ENCODE measurements at places on chromosomes 2 and 18.

DNA sequence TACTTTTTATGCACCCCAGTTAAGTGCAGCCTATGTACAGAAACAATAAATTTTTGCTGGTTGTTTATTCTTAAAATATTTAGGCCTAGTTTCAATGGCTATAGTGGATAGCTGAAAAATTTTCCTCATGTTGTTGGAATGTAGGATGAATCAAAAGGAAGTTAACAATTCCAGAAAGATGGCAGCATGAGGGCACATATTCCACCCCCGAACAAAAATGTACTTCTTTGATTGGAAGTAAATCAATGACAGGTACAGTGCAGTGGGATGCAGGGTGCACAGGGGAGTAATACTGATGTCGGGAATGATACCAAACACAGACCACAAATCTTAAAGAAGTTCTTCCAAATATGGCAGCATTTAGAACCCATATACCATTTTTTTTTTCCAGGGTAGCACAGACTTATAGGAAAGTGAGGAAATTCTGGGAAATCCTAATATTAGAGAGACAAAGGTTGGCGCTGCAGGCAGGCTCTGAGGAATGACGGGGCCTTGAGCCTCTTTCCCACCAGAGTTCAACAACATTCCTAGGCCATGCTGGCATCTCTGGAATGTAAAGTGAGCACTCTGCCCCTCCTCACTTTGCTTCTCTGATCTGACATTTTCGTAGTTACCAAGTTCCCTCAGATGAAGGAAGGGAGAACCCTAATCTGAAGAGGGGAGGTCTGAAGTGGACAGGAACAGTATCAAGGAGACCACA lies 36.6 kb upstream of the IKZF2 start:
- DNase-seq, result no peak

- no peak for DNase-seq
These were observed 1.7 kb downstream of the NAT8 start for GRCh38 chr2:73640511-73640911.

DNA sequence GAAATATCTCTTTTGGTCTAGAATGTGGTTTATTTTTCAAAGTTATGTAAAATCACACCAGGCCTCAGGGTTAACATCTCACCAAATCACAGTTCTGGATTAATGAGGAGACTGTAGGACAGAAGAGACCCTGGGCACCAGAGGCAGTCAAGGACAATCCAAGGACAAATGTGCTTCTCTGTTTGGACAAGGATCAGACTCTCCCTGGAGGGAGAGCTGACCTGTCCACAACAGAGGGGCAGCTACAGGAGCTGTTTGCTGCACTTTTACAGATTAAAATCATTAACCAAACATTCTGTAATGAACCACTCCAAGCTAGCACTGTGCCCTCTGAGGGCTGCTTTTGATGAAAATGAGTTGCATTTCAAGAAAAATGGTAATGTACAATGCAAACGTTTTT lies 690.6 kb upstream of the SLC8A1 start:
- DNase-seq, result no peak

DNA sequence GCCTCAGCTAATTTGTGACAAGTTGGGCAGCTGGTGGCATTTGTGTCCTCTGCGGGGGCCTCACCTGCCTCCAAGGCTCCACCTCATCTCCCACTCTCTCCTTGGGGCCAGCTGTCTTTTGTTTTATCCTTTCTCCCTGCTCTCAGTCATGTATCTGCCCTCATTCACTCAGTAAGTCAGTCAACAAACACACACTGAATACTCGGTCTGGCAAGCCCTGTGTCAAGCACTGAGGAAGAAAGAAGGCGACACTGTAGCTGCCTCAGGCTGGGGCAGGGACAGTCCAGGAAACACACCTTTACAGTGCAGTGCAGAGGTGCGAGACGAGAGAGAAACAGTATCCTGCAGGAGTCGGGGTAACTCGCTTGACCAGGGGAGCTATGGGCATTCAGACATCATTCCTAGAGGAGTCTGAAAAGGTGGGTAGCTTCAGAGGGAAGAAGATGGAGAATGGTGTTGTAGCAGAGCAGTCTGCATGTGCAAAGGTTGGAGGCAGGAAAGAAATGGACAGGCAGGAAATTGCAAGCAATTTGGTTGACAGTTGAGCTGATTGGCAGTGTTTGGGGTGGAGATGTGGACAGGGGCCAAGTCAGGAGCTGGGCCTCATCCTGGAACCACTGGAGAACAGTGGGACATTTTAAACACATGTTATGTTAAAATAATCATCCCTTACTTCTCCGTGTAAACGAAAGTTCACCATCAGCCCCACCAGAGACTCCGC lies 34.9 kb downstream of the SCTR start:
- no peak for DNase-seq

- no peak for DNase-seq
These were observed 32.8 kb upstream of the CELF4 start for GRCh38 chr18:37598396-37598795.

GRCh38 chr2:21195326-21195725 lies 71.6 kb downstream of the TDRD15 start:
- no peak for DNase-seq

GRCh38 chr2:151632993-151633565 lies 101.2 kb downstream of the NEB start:
- DNase-seq, result no peak

- no peak for DNase-seq
These were observed 30.3 kb downstream of the GYPC start for GRCh38 chr2:126686286-126686685.

- DNase-seq, result no peak
These were observed 77.0 kb upstream of the LGALSL start for GRCh38 chr2:64376926-64377325.

DNA sequence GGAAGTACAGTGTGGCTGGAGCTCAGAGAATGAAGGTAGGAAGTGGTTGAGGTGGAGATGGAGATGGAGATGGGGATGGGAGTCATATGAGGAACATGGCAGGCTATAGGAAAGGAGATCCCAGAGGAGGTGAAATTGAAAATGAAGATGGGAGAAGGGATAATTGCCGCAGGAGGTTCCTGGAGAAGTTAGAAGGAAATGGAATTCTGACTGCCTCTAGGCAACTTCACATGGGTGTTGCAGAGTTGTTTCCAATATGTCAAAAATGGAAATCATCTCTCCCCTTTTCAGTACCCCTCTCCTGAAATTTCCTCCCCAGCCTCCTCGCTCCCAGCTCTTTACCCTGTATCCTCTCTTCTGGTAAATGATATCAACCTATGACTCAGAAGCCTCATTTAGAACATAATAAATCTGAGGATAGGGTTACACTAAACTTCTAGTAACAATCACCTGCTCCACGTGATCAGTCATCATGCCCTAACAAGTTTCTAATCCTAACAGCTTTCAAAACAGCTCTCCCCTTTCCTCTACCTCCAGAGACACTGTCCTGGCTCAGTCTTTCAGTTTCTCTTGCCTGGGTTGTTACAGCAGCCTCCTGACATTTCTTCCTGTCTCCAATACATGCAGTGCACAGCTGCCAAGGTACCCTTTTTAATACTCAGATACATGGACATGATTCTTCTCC lies 201.9 kb upstream of the RBMS1 start:
- no peak for DNase-seq

DNA sequence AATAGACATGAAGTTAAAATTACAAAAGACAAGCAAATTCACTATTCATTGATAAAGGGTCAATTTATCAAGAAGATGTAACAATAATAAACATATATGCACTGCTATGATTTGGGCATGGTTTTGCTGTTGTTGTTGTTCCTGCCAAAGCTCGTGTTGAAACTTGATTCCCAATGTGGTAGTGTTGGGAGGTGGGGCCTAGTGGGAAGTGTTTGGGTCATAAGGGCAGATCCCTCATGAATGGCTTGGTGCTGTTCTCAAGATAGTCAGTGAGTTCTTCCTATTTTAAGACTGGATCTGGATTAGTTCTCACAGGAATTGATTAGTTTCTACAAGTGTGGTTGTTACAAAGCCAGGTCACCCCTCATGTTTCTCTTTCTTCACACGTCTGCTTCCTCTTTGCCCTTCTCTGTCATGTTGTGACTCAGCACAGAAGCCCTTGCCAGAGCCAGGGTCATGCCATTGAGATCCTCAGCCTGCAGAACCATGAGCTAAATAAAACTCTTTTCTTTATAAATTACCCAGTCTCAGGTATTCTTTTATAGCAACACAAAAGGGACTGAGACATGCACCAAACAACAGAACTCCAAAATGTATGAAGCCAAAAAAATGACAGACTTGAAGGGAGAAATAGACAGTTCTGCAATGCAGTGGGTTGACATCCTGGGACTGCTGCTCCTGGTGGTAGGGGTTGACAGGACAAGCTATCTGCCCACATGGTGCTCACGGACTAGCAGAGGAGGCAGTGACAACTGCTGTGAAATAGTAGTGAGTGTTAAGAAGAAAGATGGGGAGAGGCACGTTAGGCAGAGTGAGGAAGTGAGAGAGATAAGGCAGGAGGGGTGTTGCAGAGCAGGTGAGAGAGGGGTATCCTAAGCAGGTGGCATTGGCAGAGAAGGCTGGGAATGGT lies 18.6 kb upstream of the SKA1 start:
- DNase-seq, result no peak

- DNase-seq, result no peak
These were observed 37.2 kb upstream of the CDH19 start for GRCh38 chr18:66641056-66641455.

GRCh38 chr2:134706587-134707329 lies 12.0 kb downstream of the TMEM163 start:
- DNase-seq, result no peak

DNA sequence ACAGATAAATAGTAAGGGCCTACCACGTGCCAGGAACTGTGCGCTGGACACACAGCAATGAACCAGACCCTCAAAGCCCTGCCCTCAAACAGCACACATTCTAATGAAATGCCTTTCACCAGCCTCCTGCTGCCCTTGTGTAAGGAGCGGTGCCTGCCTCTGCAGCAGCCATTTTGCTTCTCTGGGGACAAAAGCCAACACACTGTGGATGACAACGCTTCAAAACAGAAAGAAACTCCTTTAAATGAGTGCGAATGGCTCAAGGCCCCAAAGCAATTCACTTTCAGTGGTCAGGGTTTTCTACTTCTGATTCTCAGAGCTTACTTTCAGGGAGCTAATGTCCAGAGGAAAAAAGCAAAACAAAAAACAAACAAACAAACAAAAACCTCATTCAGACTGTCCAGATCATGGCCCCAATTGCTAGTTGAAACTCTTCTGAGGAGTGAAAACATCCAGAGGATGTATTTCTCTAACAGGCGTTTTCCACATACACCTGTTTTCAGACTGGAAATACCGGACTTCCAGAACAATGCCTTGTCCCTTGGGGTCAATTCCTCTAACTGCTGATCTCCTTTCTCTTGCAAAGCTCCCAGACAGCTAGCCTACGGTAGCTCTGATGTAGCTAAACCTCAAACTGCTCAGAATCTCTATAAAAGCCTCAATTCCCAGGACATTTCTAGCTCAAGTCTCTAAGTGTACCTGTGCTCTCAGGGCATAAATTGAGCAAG lies 323.3 kb upstream of the ZNF521 start:
- DNase-seq, result no peak

GRCh38 chr18:62937065-62937464 lies 221.7 kb downstream of the PHLPP1 start:
- DNase-seq, result no peak

DNA sequence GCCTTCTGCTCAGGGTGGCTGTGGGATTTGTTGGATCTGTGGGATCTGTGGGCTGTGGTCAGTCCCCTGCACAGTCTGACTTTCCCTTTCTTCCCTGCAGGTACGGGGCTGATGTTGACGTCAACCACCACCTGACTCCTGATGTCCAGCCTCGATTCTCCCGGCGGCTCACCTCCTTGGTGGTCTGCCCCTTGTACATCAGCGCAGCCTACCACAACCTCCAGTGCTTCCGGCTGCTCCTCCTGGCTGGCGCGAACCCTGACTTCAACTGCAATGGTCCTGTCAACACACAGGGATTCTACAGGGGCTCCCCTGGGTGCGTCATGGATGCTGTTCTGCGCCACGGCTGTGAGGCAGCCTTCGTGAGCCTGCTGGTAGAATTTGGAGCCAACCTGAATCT lies 17.5 kb downstream of the ASB1 start:
- no peak for DNase-seq

DNA sequence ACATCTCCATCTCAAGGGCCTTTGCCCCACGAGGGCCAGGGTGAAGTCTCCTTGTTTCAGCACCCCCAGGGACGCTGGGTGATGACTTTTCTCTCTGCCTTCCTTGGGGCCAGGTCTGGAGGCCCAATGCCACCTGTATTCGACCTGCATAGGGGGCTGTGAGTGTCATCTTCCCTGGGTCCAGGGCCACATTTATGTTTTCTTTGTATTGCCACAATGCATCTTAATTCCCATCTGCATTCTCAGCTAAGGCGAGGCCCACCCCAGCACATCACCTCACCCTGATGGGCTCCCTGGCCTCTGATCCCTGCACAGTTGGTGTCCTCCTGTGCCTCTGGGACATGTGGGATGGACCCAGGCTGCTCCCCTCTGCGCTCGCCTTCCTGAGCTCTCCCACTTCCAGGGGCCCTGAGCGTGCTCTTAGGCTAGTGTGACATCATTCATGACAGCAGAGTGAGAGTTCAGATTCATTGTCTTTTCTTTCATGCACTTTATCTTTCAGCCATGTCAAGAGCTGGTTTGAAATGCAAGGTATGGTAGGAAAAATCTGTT lies 122.0 kb upstream of the COPS8 start:
- no peak for DNase-seq

- no peak for DNase-seq
These were observed 392.7 kb upstream of the SLC8A1 start for GRCh38 chr2:40844353-40845277.

All from AG09319 (cell line).